NCI-H1105 (cell line): ENCODE measurements at places on chromosomes 3 and 15.

DNA sequence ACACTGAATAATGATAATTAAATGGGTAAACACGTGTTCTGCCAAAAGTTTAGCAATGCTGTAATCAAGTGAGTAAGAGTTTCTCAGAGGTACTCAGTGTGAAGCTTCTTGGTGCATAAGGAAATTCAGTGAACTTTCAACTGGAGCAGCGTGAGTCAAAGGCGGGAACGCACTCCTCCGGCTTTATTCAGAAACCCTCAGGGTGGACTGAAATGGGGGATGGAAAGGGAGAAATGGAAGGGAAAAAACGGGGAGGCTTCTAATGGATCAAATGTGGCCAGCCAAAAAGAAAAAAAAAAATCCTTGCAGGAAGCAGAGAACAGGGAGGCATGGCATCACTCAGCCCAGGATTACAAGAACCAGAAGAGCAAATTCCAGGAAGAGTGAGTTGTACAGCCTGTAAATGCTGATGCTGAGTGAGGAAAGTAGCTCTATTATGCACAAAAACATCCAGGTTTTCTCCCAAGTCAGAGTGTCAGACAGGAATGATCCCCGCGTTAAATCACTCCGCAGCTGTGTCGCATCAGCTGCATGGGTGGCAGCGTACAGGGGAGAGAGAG lies 85.3 kb downstream of the ASB7 start:
- DNase-seq = no peak

DNA sequence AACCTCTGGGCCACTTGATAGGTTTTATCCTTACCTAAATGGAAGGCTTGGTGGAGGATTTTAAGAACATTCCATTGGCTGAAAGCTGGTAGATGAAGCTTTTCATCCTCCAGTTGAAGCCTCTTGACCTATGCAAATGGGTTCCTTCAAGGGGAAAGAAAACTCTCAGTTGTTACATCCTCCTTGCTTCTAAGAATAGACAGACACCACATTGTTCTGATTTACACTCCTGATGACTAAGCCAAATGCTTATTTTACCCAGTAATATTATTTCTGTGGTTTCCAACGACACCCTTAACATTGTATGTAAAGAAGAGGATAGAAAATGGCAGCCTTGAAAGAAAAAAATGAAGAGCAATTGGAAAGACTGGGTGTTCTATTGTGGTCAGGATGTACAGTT lies 480.5 kb downstream of the OTOL1 start:
- DNase-seq = no peak

GRCh38 chr15:68797191-68797590 lies 23.5 kb downstream of the ANP32A start:
- no peak for DNase-seq

DNA sequence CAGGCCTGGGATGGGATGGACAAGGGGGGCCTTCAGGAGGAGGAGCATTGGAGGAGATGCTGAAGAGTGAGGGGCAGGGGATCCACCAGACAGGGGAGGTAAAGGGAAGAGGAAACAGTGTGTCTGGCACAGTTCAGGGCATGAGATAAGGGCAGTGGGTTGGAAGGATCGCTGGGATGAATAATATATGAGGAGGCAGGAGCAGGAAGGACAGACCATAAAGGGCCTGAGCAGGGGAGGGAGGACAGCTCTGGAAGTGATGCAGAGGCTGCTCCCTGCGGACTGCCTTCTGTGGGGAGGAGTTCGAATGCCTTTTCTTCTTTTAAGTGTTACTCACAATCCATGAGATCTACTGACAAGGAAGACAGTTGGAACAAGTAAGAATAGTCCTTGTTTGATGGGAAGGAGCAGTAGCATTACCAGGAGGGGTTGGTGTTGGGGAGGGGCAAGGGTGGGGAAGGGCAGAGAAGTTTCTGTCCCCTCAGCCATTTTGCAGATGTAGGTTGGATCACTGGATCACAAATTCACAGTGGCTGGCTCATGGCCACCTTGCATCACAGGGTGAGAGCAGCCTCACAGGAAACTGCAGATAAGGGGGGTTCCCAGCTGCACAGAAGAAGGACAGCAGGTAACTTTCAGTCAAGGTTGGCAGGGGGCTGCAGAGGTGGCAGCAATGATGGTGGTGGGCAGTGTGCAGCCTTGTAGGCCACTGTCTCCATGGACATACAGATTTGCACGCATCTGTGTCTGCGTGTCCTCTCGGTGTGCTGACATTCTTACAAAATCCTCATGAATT lies 91.9 kb upstream of the SNRPN start:
- no peak for DNase-seq

DNA sequence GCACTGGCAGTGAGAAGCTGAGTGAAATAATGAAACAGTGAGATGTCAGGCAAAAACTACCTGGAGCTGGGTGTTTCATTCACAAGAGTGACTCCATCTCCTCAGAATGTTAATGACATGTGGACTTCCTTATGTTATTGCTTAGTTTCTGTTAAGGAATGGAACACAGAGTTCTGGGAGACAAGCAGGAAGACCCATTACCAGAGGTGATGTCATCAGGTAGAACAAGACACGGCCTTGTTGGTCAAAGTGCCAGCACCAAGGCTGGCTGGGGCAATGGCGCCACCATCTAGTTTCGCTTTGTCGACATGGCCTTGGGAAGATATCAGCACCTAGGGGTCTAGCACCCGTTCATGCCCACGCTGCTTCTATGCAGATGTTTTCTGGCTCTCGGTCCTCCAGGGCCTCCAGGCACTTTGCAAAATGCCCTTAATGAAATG lies 252.2 kb downstream of the FAM43A start:
- no peak for DNase-seq

- DNase-seq = no peak
Measured at GRCh38 chr3:155747946-155748290, 3.0 kb upstream of the PLCH1 start.

DNA sequence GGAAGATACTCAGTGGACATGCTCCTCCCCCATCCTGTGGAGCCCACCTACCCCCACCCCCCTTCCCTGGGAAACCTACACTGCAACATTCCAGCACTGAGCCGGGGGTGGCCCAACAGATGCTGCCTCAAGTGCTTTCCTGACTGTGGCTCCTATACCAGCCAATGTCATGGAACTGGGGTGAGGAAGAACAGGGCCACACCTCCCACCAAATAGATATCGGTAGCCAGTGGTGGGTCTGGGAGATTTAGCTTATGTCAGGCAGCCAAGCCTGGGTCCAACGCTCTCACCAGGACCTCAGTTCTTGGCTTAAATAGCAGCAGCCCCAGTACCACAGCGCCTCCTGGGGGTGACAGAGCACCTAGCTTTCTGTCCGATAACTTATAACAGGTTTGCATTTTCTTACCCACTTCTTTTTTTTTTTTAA lies 30.3 kb downstream of the CDC25A start:
- no peak for DNase-seq

- no peak for DNase-seq
Measured at GRCh38 chr15:68939501-68939900, 9.2 kb downstream of the SPESP1 start.

GRCh38 chr15:78085928-78086327 lies 6.4 kb upstream of the SH2D7 start:
- no peak for DNase-seq
